MCF 10A (cell line): ENCODE measurements at places on chromosomes 11 and 22. TPM values are rescaled to one million over a fixed set of nuclear protein-coding genes. Genes with fewer than 3 reads are reported as not detected.

DNA sequence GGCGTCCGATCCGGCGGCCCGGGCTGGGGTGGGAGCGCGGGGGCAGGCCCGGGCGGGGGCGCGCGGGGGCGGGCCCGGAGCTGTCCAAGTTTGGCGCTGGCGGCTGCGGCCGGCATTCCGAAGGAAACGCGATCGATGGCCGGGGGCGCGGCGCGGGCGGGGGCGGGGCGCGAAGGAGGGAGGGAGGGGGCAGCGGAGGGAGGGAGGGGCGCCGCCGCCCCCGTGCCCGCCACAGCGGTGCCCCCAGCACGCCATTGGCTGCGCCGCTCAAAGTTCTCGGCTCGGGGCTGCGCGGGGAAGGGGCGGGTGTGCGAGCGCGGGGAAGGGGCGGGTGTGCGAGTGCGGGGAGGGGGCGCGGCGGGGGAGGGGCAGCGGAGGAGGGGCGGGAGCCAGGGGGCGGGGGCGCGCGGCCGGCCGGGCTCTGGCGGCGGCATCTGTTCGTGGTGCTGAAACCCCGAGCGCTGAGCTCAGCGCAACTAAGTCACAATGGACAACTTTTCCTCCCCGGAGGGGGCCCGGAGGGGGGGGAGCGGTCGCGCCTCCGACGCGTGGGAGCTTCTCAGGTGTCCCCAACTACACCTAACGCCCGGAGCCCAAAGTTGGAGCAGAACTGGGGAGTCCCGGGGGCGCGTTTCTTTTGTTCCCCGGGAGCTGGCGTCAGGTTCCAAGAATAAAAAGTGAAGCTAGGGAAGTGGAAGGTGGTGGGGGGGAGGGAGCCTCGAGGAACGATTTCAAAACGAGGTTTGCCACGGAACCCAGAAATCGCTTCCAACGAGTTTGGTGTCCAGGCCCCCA, 2.2 kb downstream of the PHF21B start:
- DNase-seq, result no peak

DNA sequence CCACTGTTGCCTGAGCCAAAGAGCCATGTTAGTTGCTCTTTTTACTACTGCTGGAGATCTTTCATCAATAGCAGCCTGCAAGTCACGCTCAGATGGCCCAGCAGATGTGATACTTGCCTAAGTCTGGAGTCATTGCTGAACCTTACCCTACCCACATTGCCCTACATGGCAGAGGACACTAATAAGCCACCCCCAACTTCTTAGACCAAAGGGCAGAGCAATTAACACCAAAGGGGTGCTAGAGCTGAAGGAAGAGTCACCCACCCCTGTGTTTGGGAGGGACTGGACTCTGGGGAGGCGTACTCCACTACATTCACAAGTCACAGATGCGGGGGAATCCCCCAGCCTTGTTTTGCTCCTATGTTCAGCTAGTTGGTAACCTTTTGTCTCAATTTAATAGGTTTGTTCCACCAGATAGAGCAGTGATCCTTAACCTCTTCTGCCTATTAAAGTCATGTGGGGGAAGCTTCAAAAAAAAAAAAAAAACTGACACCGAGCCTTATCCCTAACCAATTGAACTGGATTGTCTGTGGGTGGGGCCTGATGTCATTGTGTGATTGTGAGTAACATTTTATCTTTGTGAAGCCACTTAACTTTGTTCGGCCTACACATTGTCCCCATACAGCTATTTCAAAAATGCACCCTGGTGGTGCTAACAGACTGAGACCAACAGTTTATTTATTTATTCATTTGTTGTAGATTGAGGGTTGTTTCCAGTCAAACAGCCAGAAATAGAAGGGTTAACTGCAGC, 13.1 kb downstream of the ADM start:
- DNase-seq, result no peak

DNA sequence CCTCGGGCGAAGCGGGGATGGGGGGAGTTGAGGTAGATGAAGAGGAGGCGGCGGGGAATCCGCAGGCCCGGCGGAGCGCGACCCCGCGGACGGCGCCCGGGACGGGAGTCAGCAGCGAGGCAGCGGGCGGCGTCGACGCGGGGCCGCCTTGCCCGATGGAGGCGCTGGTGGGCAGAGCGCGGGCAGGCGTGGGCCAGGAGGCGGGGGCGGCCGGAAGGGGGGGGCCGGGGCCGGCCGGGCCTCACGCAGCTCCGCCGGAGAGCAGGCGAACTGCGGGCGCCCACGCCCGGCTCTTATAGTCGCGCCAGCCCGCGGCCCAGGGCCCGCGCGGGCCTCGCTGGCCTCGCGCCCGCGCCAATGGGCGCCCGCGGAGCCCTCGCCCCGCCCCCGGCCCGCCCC, at the start of gene IGF2:
Gene IGF2, minus strand, starts transcription at position 267 of the 399 bp plus-strand sequence. CDS start 3,866 bp downstream, outside the sequence.
- no peak for DNase-seq

DNA sequence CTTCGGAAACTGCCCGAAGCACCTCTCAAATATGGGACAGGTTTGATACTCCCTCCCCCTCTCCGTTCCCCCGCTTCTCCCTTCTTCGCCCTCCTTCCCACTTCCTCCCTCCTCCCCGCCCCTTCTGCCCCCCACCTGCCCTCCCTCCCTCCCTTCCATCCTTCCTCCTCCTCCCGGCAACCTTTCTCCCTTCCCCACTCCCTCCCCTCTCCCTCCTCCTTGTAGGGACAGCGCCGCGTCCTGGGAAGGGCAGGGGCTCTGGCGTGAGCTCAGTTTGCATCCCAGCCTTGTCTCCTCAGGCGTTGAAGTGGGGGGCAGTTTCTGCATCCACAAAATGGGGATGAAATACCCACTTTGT, 6.1 kb upstream of the NFAM1 start:
- no peak for DNase-seq

DNA sequence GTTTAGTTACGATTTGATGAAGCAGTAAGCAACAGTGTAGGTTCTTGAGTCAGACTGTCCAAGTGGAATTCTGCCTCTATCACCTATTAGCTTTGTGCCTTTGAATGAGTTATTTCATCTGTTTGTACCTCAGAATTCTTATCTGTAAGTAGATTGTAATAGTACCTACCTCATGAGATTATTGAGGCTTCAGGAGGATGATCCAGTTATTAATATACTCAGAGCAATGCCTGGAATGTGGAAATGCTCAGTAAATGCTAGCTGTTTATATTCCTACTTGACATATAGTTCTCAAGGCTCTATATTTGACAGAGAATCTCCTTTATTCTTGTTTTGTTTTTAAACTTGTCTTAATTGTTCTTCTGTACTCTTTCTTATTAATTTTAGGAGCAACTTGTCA, 70.1 kb downstream of the SFI1 start:
- DNase-seq, result no peak

DNA sequence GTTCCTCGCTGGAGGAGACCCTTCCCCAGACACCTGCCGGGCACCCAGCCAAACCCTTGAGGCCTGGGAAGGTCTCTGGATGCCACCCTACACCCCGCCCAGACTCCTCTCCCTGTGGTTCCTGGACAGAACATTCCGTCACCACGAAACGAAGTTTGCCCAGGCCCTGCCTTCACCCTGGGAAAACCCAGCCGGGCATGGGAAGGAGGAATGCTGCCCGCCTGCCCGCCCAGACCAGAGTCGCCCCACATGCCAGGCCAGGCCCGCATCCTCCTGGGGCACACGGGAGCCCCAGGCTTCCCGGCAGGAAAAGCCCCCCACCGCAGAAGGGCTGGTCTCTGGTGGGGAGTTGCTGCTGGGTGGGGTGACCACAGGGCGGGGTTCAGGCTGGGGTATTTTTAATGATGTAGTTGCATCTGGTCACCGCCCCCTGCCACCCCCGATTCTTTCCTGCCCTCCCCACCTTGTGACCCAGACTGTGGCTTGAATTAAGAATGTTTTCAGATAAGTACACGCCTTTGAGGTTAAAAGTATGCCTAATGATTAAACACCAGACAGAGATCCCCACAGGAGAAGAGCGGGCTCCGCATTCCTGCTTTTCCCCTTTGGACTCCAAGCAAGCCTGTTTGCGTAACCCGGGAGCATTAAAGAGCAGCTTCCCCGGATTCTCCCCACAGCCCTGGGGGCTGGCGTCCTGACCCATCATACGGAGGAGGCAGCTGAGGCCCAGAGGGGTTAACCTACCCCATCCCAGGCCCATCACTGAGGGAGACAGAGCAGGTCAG, 44.6 kb upstream of the PPARA start:
- peak; percentile 89 for DNase-seq

- DNase-seq, result no peak
Observed at GRCh38 chr11:117591316-117592039, 205.5 kb downstream of the DSCAML1 start.

- no peak for DNase-seq
Observed at GRCh38 chr11:77144196-77144856, 16.3 kb downstream of the MYO7A start.

DNA sequence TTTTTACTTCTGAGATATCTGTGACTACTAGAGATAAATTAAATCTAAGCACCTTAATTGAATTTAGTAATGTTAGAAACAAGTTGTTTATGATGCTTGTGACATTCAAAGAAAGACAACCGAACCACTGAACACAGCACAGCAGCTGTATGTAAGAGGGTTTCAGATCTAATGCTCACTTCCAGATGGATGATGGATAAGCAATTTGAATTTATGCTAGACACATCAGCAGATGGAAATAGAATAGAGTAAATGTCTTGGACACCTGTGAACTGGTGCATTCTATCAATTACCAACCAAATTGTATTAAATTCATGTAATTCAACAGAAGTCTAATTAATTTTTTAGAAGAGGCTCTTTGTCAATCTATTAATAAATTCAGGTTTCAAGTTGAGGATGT, 306.3 kb downstream of the CNTN5 start:
- DNase-seq, result no peak

The C11orf86 gene
- total RNA-seq, result not detected in 2 replicates

The EXPH5 gene
- total RNA-seq, result 9.2 and 17.9 TPM in 2 replicates

The OLFML1 gene
- total RNA-seq, result not detected in 2 replicates

The DEFB131B gene
- total RNA-seq, result not detected in 2 replicates
